ENCODE measurements at places on chromosomes 1 and 21.

DNA sequence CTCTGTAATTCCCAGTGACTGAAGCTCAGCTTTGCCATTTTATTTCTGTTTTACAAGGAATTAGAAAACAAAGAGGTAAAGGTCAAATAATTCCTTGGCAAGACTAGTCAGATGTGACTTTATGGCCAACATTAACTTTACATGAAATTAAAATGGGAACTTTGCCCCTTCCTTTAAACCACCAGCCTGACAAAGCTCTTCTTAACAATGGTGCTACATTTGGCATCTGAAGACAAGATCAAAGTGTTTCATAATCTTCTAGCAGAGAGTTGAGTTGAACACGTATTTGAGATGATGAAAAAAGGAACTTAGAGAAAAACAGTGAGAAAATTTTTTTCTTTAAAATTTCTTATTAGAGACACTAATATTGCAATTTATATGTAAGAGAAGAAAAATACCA is 193.8 kb downstream of the AK5 start:
- no peak for DNase-seq

- no peak for DNase-seq
Measured at GRCh38 chr1:174364996-174365736, 82.6 kb upstream of the GPR52 start.

DNA sequence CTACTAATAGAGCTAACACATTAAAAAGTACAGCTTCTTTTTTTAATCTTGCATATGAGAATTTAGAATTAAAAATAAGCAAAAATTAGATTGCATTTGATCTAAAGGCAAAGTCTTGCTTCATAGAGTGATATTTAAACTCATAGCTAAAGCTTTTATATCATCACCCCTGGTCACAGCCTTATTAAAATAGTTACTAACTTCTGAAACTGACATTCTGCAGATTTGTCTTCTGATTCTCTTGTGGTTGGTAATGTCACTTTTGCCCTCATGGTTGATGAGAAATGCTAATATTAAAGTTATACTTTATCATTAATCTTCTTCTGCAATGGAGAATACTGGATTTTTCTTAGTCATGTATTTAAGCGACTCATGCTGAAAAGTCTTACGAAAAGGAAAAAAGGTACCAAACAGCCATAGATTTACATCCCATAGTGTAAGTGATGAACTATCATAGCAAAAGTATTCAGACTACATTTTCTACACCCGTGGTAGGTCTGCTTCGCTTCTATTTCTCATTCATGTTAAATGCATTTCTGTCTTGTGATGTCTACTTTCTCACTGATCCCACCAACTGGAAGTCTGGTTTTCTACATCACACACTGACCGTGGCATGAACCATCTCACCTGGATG is 330.5 kb upstream of the B3GALT2 start:
- no peak for DNase-seq

DNA sequence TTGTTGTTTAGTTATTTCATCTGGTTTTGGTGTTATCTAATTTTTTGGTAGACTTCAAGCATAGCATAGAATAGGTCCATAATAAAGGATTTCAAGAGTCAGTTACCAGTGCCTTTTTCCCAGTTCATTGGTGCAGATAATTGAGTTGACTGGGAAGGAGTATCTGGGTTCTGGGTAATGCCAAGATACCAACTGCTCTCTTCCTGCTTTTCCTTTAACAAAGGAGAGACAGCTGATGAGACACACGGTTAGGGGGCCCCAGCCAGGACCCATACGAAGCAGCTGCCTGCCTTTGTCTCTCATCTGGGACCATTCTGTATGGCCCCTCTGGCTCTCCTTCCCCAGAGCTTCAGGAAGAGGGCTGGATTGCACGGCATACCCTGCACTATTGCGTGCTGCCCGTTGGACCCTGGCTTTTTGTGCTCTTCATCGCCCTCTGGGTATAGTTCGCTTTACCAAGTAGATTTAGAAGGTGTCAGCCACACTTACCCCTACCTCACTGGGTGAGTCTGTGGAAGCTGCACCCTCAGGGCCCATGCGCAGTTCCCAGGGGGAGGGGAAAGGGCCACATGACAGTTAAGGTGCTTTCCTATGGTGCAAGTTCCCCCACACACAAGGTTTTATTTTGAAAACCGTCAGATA is 7.0 kb downstream of the NAV1 start:
- DNase-seq = peak; percentile 37

DNA sequence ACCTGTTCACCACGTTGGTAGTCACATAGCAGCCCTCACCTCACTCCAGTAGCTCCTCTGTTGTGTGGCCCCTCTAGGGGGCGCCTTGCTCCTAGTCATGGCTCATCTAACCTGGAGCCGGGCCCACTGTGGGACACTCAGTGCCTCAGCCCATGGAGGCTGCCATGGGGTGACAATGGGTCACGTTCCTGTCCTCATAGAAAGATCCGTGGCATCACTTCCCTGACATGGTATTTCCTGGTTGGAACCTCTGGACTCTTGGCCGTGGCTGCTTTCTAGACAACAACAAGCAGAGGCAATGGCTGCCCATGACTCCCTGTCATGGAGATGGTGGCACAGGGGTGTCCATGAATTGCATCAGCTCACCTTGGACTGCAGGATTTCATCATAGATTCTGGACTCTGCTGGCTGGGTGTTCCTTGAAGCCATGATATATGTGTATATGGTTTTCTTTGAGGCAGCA is 27.5 kb upstream of the SLAMF6 start:
- DNase-seq = no peak

- no peak for DNase-seq
Measured at GRCh38 chr1:28156821-28157220, 19.7 kb downstream of the PTAFR start.

- DNase-seq = no peak
Measured at GRCh38 chr1:206735553-206736031, 35.0 kb upstream of the IL19 start.

DNA sequence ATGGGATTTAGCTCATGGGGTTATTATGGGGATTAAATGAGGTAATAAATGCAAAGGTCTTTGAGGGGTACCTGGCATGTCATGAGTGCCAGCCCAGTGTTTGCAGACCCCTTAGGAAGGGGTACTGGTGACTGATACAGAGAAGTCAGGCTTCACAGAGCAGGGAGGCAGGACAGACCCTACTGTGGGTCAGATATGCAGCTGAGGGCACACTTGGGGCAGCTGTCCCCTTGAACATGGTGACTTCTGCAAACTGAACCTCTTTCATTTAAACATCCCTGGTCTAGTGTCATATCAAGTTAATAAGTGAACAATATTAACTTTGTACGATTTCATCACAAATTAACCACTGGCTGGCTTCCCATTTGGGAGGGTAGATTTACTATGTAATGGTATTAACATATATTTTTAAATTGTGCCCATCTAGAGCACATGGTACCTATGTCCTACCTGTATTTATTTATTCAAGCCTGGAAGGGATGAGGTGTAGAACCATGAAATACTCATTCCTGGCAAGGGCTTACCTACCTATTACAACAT is 25.9 kb downstream of the STPG1 start:
- DNase-seq = no peak

- DNase-seq = peak; percentile 65
Measured at GRCh38 chr1:36207339-36207738, 16.9 kb upstream of the THRAP3 start.

DNA sequence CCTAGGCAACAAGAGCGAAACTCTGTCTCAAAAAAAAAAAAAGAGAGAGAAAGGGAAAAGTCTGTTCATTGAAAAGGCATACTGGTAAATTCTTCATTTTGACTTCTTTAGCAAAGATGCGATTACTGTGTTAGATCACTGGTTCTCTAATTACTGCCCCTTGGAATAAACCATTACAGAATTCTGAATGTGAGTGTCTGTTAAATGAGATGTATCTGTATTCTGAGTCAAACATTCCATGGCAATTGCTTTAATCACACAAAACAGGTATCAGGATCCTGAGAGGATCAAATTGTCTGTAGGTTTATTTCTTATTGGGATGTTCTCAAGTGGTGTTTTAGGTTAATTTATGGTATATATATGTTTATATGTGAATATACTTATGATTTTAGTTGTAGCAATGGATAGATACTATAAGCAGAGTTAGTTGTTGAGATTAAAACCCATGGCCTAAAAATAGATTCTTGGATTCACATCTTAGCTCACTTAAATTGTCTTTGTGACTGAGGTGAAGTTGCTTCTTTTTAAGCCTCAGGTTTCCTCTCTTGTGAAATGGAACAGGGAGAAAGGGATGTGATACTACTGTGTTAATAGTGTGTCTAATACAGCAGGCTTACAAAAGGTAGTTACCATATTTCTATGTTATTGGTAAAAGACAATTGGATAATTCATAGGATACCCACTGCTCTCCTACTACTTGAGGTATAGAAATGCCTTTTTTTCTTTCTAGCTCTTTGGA is 16.2 kb downstream of the SRRM1 start:
- DNase-seq = no peak

DNA sequence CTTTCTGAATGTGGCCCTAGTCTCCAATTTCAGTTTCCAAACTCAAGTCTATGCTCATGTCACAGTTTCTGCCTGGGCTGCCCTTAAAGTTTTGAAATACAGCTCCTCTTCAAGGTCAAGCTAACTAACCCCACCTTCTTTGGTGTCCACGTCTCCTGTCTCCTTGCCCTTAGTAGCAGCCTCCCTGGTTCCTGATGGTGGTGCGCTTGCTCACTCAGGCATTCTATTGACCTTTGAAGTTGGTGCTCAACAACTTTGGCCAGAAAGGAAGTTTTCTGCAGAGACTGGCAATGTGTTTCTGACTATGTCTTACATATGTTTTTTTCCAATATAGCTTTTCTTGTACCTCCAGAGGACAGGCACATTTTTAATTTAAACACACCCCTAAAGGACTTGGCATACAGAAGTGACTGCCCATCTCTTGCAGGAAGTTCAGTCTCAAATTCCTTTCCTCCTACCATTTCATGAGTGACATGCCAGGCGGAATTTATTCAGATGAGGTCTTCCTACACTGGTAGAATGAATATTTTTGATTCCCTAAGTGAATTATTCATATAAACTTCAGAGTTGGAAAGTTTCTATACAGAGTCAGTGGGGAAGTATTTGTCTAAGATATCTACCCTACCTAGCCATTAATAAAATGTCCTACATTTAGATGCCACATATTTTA is 364.3 kb upstream of the USP24 start:
- DNase-seq = no peak
